ENCODE measurements at places on chromosomes 1 and 21.
A peak's percentile ranks its signal among the peaks of the same experiment; 100 is the strongest.

GRCh38 chr1:43431676-43432075, 22.1 kb downstream of the HYI start:
- no peak for DNase-seq

DNA sequence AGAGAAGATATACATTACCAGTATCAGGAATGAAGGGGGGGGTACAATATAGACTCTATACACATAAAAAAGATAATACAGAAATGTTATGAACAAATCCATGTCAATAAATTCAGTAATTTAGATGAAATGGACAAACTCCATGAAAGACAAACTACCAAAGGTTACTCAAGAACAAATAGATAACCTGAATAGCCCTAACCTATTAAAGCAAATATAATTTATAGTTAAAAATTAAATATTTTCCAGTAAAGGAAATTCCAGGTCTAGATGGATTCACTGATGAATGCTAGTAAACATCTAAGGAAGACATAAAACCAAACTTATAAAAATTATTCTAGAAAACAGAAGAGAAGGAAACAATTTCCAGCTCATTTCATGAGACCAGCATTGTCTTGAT, 13.2 kb downstream of the BLZF1 start:
- no peak for DNase-seq

DNA sequence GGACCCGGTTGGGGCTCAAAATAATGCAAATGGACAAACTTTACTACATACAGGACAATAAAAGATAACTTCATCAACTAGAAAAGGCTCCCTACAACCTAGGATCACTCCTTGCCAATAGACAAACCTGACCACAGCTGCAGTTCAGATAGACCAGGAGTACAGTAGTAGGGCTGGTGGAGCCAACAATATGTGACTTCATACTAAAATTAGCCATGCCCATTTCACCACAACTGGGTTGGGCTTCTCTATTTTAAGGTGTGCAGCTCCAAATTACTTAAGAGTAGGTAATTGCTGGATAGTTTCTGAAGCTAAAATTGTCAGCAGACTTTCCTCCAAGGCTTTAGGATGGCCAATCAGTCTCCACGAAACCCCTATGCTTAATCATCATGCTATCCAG, 3.9 kb downstream of the DENND1B start:
- DNase-seq, result no peak

- no peak for DNase-seq
These were observed 5.1 kb upstream of the LDLRAP1 start for GRCh38 chr1:25538191-25538767.

- DNase-seq, result no peak
These were observed 75.5 kb upstream of the PDC start for GRCh38 chr1:186536273-186536890.

- peak; percentile 3 for DNase-seq
These were observed 187.5 kb upstream of the PLXNA2 start for GRCh38 chr1:208431721-208432120.

DNA sequence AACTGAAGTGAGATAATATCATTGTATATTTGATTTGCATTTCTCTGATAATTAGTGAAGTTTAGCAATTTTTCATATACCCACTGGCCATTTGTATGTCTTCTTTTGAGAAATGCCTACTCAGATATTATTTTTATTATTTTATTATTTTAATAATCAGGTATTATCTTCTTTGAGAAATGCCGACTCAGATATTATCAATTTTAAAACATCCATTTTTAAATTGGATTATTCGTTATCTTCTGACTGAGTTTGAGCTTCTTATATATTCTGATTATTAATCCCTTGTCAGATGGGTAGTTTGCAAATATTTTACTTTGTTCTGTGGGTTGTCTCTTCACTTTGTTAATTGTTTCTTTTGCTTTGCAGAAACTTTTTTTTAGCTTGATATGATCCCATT, 37.7 kb downstream of the KMO start:
- no peak for DNase-seq

DNA sequence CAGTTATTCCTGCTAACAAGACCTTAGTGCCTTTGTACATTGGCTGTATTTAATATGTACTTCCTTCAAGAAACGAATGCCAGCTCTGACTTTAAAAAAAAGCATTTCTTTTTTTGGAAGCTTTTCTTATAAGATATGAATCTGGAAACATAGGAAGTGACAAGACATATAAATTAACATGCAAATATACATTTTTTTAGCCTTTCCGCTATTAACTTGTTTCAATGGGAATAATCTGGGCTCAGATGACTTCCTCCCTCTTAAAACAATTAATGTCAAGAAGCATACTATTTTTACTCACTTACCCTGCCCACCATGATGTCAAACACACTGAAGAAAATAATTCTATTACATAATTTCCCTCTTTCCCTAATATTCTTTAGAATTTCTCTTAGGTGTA, 1.4 kb downstream of the DENND1B start:
- DNase-seq, result no peak

DNA sequence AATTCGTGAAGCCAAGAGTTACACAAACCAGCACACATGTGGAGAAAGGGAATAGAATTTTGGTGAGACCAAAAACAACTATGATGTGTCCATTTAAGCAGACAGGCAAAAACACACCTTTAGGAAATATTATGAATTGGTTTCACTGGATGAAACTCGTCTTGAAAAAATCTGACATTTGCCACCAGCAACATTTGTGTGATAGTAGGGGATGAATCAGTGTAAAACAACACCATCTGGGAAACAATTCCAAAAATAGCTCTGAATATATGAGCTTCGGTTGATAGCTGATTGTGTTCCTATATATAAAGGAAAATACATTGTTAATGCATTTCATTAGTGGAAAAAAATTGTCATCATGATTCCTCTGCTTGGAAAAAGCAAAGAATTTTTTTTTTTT, 327.8 kb downstream of the PAPPA2 start:
- no peak for DNase-seq

- DNase-seq, result no peak
These were observed 225.0 kb downstream of the PBX1 start for GRCh38 chr1:164783778-164784555.

GRCh38 chr1:191240925-191241324, 763.3 kb upstream of the BRINP3 start:
- DNase-seq, result peak; percentile 20

GRCh38 chr1:247681288-247681897, 1.9 kb upstream of the OR13G1 start:
- DNase-seq, result peak; percentile 4

DNA sequence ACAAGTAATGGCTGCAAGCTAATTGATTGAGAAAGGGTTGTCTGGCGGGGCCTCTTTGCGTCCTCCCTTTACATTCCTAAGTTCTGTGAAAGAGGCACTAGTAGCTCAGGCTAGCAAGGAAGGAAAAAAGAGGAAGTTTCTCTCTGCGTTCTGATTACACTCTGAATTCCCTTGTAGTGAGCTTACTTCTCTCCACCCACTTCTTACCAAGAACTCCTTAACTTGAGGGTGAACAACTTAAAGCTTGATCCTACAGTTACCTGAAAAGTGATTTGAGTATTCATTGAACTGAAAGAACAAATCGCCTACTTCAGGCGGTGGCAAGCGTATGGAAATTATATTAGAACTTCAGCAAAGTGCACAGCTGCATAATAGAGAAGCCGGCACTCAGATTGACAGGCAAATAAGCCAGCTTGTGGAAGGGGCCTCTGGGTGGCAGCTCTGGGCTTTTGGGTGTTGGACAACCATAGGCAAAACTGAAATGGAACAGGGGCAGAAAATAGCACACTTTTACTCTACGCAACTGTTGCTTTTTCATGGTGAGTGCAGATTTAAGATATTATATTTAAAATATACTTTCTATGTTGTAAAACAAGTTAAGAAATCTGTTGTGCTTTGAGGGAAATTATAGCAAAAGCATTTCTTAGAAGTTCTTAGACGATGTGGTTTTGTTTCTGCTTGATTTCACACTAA, 464.5 kb downstream of the USP25 start:
- DNase-seq, result peak; percentile 71

- DNase-seq, result peak; percentile 96
These were observed 73.2 kb upstream of the CNIH3 start for GRCh38 chr1:224542783-224543440.

DNA sequence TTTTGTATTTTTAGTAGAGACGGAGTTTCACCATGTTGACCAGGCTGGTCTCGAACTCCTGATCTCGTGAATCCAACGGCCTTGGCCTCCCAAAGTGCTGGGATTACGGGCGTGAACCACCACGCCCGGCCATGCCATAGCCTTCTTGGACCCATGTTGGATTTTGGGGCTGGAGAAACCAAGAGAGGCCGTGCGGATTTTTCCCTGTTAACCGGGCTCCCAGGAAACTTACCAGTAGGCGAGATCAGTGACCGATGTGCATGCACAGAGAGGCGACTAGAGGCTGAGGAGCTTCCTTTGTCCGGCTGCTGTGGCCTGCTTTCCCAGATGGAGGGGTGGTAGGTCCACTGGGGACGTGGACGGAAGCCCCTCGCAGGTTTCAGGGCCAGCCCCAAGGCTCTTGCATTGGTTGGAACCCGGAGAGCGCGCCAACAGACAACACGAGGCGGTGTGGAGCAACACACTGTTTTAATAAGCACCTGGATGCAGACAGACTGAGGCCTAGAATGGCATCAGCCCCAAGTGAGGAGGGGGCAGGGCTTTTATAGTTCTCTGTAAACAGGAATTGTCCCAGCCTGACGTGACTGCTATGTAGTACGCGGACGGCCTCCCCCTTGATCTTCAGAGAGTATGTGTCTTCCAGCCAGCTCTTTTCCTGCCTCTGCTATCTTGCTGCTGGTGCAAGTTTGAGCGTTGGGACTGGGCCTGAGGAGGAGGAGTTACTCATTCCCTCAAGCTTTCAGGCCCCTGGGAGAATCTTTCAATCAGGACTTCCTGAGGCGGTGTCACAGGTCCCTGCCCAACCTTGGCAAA, at the start of gene ERVH48-1:
Gene ERVH48-1 (minus strand): TSS at position 517 of the 813 bp plus-strand sequence. CDS start 6,624 bp downstream, outside the sequence.
- no peak for DNase-seq

- DNase-seq, result no peak
These were observed 13.1 kb downstream of the ZMYM4 start for GRCh38 chr1:35281565-35281964.

- no peak for DNase-seq
These were observed 1.2 kb upstream of the H6PD start for GRCh38 chr1:9233241-9233941.

GRCh38 chr1:51170342-51170741, 65.7 kb upstream of the RNF11 start:
- no peak for DNase-seq

DNA sequence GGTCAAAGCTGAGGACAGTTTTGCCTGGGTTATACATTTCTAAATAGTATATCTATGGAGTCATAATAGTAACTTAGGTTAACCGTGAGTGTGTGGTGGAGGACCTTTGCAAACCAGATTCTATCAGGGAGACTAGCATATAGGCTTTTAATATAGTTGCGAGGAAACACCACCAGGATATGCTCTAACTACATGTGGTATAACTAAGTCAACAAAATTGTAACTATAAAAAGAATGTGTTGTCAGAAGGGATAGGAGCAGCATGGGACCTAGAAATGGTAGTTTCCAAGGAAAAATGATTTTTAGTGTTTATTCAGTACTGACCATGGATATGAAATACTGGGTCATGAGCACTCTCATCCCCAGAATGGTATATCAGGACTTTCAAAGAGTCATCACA, 338.1 kb downstream of the TGFB2 start:
- no peak for DNase-seq

- DNase-seq, result no peak
These were observed 6.4 kb upstream of the TMCO2 start for GRCh38 chr1:40241362-40241761.

- no peak for DNase-seq
These were observed 61.5 kb downstream of the KIAA0040 start for GRCh38 chr1:175131095-175131494.

DNA sequence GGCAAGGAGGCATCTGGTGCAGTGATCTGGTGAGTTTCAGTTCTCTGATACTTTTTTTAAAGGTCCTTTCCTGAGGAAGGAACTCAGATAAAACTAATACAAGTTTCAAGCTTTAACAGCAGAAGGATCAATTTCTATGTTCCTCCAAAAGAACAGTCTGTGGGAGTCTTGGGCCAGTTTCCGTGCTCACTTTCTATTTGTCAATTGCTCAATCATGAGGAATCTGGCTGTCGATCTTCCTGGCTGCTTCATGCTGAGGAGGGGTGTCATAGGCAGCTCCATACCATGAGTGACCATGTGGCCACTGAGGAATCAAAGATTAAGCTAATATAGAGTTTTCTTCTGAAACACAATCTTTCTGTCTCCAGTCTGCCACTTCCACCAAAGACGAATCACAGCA, 11.4 kb upstream of the TMEM125 start:
- DNase-seq, result no peak

GRCh38 chr1:157496121-157496526, 56.2 kb downstream of the FCRL5 start:
- DNase-seq, result peak; percentile 10

DNA sequence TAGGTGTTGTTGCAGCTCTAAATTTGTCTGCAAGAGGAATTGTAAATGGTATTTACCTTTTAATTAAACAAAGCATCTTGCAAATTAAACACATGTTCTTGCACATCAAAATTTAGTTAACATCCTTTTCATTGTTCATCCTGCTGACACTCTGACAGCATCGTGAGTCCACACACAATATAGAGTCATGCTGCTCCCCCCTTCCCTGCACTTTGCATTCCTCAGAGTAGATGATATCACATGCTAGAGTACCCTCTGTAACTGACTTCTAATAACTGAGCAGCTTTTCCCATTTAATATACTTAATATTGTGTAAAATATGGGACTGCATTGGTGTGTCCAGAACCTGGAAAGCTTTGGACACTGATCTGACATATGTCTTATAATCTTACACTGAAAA, 138.8 kb upstream of the DPYD start:
- no peak for DNase-seq

GRCh38 chr1:193121616-193122593, at the start of gene CDC73:
CDC73 (plus strand) TSS chr1:193122031; CDS start chr1:193122201, 170 bp downstream.
- DNase-seq, result peak; percentile 84

GRCh38 chr1:221900678-221901077, 158.8 kb upstream of the DUSP10 start:
- no peak for DNase-seq

DNA sequence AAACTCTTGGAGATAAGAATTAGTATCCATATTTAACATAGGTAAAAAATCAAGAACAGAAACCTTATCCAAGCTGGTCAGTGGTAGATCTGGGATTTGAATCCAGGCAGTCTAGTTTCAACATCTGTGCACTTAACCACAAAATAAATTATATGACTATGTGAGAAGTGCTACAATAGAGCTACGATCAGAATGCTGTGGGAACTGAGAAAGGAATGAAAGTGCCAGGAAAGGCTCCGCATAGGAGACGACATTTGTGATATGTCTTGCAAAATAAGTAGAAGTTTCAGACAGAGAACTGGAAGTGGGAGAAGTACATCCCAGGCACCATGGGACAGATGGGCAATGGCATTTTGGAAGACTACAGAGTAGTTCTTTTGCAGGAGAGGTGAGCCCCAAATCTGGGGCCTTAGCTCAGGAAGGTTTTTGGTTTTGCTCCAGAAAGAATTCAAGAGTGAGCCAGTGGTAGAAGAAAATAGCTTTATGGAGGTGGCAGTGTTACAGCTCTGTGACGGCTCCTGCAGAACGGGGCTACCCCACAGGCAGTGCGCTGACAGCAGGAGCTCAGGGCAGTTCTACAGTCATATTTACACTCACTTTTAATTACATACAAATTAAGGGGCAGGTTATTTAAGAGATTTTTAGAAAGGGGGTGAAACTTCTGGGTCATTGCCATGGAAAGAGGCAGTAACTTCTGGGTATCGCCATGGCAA, 25.5 kb upstream of the GJA5 start:
- DNase-seq, result no peak
